ENCODE measurements at places on chromosomes 6 and 20. TPM values are rescaled to one million over a fixed set of nuclear protein-coding genes. Genes with fewer than 3 reads are reported as not detected.
A peak's percentile ranks its signal among the peaks of the same experiment; 100 is the strongest.

- no peak for DNase-seq
- H3K4me3 ChIP-seq: peak overlapping the region; percentile 93
- H3K36me3 ChIP-seq: no peaks in the 10 kb centered on the region
- peak overlapping the region; percentile 85 for H3K27ac ChIP-seq
- no peaks in the 10 kb centered on the region for H3K27me3 ChIP-seq
Measured at GRCh38 chr6:138105880-138106664, 1.1 kb downstream of the PERP start.

GRCh38 chr20:22288957-22289356 lies 295.4 kb downstream of the FOXA2 start:
- DNase-seq: no peak
- H3K27me3 ChIP-seq: peaks cover 2% of the 10 kb centered on the region
- no peaks in the 10 kb centered on the region for H3K36me3 ChIP-seq
- no peak overlapping the region for H3K27ac ChIP-seq
- H3K4me1 ChIP-seq: no peaks in the 10 kb centered on the region
- H3K4me3 ChIP-seq: no peak overlapping the region

- H3K27ac ChIP-seq: no peak overlapping the region
- no peaks in the 10 kb centered on the region for H3K36me3 ChIP-seq
- H3K4me3 ChIP-seq: no peak overlapping the region
- no peaks in the 10 kb centered on the region for H3K27me3 ChIP-seq
Measured at GRCh38 chr20:23666698-23667097, 22.1 kb downstream of the CST4 start.

DNA sequence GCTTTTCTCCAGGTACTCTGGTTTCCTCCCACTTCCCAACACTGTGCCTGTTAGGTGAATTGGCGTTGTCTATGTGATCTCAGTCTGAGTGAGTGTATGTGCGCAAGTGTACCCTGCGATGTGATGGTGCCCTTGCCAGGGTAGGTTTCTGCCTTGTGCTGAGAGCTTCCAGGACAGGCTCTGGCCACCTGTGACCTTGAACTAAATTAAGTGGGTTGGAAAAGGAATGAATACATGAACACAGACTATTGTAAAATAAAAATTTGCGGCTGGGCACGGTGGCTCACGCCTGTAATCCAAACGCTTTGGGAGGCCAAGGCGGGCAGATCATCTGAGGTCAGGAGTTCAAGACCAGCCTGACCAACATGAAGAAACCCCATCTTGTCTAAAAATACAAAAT lies 678.0 kb downstream of the DHX35 start:
- H3K27ac ChIP-seq: no peak overlapping the region
- no peaks in the 10 kb centered on the region for H3K4me1 ChIP-seq
- peaks cover 2% of the 10 kb centered on the region for H3K27me3 ChIP-seq
- H3K36me3 ChIP-seq: peaks cover 1% of the 10 kb centered on the region
- H3K4me3 ChIP-seq: no peak overlapping the region
- no peak for DNase-seq

GRCh38 chr20:46174469-46175126 lies 56.5 kb downstream of the CD40 start:
- no peak for DNase-seq
- no peak overlapping the region for H3K27ac ChIP-seq
- no peak overlapping the region for H3K4me3 ChIP-seq
- no peaks in the 10 kb centered on the region for H3K4me1 ChIP-seq

DNA sequence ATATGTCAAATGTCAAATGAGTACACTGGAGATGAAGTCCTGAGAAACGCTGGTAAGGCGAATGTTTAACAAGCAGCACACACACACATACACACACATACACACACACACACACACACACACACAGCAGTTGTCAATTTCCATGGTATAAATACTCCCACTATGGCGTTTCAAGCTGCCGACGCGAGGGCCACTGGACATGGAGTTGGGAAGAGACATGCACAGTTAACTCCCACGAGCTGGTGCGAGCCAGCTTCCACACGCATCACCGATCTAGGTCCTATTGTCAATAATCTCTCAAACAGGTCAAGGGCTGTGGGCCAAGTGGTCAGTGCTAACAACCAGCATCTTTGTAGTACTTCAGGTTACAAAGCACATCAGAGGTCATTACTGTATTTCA lies 58.9 kb downstream of the TRERF1 start:
- H3K27me3 ChIP-seq: no peaks in the 10 kb centered on the region
- H3K4me1 ChIP-seq: no peaks in the 10 kb centered on the region
- no peak for DNase-seq
- H3K4me3 ChIP-seq: no peak overlapping the region
- no peak overlapping the region for H3K27ac ChIP-seq
- H3K36me3 ChIP-seq: peaks cover 2% of the 10 kb centered on the region

Gene NOX3
- total RNA-seq: not detected

DNA sequence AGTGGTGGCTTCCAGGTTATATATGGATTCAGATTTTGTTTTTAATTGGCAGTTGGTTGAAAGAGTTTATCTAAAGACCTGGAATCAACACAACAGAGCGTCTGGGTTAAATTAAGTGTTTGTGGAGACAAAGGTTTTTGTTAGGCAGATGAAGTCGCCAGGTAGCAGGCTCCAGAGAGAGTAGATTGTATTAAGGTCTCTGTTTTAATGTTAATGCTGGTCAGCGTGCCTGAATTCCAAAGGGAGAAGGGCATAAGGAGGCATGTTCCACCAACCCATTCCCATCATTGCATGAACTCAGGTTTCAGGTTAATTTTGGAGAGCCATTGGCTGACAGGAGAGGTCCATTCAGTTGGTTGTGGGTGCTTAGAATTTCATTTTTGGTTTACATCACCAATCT lies 744.1 kb upstream of the GJE1 start:
- H3K27ac ChIP-seq: no peak overlapping the region
- H3K27me3 ChIP-seq: no peaks in the 10 kb centered on the region
- H3K36me3 ChIP-seq: no peaks in the 10 kb centered on the region
- no peak overlapping the region for H3K4me3 ChIP-seq
- no peaks in the 10 kb centered on the region for H3K4me1 ChIP-seq

- H3K27me3 ChIP-seq: no peaks in the 10 kb centered on the region
- DNase-seq: no peak
- peaks cover 26% of the 10 kb centered on the region for H3K36me3 ChIP-seq
- H3K4me1 ChIP-seq: no peaks in the 10 kb centered on the region
- H3K27ac ChIP-seq: no peak overlapping the region
Measured at GRCh38 chr20:41405436-41405835, 38.8 kb upstream of the EMILIN3 start.

Gene DACT2
- 4.6 TPM for total RNA-seq

DNA sequence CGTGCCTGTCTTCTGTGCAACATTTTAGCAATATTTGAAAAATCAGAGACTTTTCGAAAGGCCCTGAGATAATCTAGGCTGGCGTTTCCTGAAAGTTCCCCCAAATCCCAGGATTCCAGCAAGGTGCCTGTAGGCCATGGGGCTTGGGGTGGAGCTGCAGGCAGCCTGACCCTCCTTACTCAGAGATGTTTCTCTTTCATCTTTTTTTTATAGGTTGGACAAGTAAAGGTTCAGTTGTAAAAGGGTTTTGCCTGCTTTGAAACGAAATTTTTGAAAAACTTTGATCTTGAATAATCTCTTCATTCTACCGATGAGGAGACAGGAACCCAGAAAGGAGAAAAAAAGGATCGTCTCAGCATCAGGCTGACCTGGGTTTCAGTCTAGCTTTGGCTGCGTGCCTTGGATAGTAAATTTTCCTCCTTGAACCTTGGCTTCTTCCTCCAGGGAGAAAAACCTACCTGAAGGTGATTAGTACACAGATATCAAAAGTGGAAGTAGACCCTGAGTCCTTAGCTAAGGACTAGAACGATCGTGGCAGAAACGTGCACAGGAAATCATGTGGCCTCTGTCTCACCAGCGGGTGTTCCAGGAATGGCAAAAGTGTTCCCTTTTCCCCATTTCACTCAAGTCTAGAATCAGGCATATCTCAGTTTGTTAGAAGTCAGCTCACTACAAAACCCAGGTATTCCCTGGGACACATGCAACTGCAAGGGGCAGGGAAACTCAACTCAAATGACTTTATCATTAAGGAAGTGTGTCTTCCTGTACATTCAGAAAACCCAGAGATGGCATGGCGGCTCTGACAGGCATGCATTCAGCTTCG lies 128.2 kb upstream of the PTPN1 start:
- H3K27ac ChIP-seq: no peak overlapping the region
- DNase-seq: no peak
- no peaks in the 10 kb centered on the region for H3K36me3 ChIP-seq
- no peaks in the 10 kb centered on the region for H3K27me3 ChIP-seq
- H3K4me3 ChIP-seq: no peak overlapping the region
- peaks cover 24% of the 10 kb centered on the region for H3K4me1 ChIP-seq

Gene EFCAB8
- total RNA-seq: 0.51 TPM

DNA sequence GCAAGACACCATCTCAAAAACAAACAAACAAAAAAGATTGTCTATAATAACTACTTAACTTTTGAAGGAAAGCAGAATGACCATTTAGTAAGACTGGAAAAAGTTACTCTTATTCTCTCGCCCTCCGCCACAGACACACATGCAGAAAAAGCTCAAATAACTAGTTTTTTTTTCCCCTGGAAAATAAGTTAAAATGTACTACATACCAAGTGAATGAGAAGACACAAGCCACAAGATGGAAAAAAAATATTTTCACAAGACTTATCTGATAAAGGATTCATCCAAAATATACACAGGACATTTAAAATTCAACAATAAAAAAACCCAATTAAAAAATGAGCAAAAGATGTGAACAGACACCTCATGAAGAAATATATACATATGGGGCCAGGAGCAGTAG lies 31.9 kb downstream of the NUDT3 start:
- H3K36me3 ChIP-seq: no peaks in the 10 kb centered on the region
- no peaks in the 10 kb centered on the region for H3K27me3 ChIP-seq
- DNase-seq: no peak
- peak overlapping the region; percentile 3 for H3K4me3 ChIP-seq

DNA sequence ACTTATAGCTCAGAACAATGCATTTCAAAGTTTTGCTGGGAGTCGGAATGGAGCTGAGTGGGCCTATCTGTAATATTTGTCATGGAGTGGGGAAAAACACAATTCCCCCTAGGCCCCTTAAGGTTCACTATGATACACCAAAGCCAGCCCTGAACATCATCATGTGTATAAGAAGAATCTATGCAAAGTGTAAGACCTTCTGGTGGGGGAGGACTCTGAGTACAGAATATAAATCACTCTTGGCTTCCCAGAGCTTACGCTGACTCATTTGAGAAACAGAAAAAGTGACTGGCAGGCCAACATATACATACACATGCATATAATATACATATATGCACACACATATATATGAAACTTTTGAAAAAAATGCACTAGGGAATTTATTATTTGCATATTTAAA lies 54.1 kb upstream of the UBR2 start:
- H3K27ac ChIP-seq: no peak overlapping the region
- no peak overlapping the region for H3K4me3 ChIP-seq
- no peak for DNase-seq
- no peaks in the 10 kb centered on the region for H3K36me3 ChIP-seq
- H3K4me1 ChIP-seq: peaks cover 23% of the 10 kb centered on the region

Gene TFAP2D
- not detected for total RNA-seq

- H3K27ac ChIP-seq: no peak overlapping the region
- H3K4me3 ChIP-seq: no peak overlapping the region
Measured at GRCh38 chr6:508614-509013, 117.1 kb downstream of the IRF4 start.

DNA sequence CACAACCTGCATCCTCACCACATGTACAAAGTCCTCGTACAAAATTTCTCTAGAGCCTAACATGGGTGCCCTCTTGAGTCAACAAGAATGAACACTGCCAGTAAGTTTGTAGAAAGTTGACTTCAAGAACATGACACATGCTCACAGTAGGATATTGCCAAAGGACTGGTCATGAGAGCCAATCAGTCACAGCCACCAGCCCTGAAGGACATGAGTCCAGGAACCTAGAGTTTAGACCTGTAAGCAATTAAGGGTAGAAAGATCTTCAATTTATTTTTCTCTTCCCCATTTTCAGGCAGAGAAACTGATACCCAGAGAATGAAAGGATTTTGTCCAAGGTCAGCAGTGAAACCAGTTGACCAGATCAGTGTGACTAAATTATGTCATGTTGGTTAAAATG lies 96.1 kb downstream of the MAFB start:
- no peaks in the 10 kb centered on the region for H3K4me1 ChIP-seq
- H3K4me3 ChIP-seq: no peak overlapping the region
- DNase-seq: no peak
- peaks cover 49% of the 10 kb centered on the region for H3K27me3 ChIP-seq

DNA sequence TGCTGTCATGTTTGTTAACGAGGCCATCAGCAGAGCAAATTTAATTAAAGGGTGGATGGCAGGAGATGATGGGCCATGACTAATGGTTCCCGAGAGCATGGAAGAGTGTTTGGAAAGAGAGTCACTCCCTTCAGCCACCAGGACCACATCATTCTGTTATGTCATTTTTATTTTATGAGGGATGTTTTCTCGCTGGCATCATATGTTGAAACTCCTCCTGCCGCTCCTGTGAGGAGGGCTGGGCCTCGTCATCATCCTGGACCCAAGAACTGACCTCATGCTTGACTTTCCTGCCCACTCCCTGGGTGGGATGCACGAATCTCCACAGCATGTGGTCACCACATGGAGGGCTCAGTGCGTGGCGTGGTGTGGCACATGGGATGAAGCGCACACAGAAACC lies 86.4 kb upstream of the FRMD1 start:
- H3K4me3 ChIP-seq: no peak overlapping the region
- H3K4me1 ChIP-seq: peaks cover 12% of the 10 kb centered on the region
- no peak overlapping the region for H3K27ac ChIP-seq
- H3K36me3 ChIP-seq: no peaks in the 10 kb centered on the region
- H3K27me3 ChIP-seq: no peaks in the 10 kb centered on the region
- DNase-seq: peak; percentile 22

DNA sequence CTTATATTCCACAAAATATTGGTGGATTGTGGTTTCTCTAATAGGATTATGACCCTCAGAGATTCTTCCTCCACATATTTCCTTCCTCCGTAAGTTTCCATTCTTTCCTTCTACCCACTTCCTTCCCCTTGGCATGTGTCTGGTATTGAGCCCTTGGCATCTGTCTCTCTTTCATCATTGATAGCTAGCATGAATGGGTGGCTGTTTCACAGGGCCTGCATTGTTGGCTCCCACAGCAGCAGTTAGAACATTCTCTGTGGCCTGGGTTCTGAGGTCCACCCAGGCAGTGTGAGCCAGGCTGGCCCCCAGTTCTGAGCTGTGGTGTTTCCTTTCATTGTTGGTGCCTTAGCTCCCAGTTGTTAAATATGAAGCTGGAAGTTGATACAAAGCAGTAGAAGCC lies 125.3 kb downstream of the ANKS1A start:
- H3K36me3 ChIP-seq: no peaks in the 10 kb centered on the region
- H3K27ac ChIP-seq: no peak overlapping the region
- no peak for DNase-seq
- H3K27me3 ChIP-seq: no peaks in the 10 kb centered on the region
- no peak overlapping the region for H3K4me3 ChIP-seq

GRCh38 chr6:112237595-112237994 lies 16.8 kb downstream of the LAMA4 start:
- no peaks in the 10 kb centered on the region for H3K27me3 ChIP-seq
- peak overlapping the region; percentile 67 for H3K27ac ChIP-seq
- no peak for DNase-seq
- H3K4me1 ChIP-seq: peaks cover 69% of the 10 kb centered on the region
- H3K4me3 ChIP-seq: no peak overlapping the region
- H3K36me3 ChIP-seq: peaks cover 3% of the 10 kb centered on the region

Data from chondrocyte (in vitro differentiated cells).